ENCODE measurements at places on chromosomes 13 and 19.

DNA sequence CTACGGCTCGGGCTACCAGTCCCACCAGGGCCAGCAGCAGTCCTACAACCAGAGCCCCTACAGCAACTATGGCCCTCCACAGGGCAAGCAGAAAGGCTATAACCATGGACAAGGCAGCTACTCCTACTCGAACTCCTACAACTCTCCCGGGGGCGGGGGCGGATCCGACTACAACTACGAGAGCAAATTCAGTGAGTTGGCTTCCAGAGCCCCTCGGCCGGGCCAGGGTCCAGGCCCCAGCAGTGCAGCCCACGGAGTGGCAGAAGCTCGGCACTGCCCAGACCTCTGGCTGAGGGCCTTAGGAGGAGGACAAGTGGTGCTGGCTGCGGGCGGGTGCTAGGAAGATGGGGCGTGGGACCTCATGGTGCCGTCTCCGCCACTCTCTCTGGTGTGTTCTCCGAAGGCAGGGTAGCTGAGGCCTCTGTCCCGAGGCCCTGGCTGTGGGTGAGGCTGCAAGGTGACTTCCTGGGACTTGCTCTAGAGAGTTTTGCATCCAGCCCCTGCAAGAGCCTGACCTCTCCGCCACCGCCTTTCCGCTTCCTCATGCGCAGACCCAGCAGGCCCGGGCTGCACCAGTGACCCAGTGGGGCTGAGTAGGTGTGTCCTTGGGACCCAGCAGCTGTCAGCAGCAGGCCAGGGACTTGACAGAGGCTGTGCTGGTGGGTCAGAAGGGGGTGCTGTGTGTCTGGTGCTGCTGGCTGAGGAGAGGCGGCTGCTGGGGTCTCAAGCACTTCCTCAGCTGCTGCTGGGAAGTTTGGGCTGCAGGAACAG is 13.5 kb upstream of the QTRT1 start:
- DNase-seq: no peak

GRCh38 chr19:56130006-56130405 is 8.9 kb upstream of the ZNF787 start:
- DNase-seq: no peak

DNA sequence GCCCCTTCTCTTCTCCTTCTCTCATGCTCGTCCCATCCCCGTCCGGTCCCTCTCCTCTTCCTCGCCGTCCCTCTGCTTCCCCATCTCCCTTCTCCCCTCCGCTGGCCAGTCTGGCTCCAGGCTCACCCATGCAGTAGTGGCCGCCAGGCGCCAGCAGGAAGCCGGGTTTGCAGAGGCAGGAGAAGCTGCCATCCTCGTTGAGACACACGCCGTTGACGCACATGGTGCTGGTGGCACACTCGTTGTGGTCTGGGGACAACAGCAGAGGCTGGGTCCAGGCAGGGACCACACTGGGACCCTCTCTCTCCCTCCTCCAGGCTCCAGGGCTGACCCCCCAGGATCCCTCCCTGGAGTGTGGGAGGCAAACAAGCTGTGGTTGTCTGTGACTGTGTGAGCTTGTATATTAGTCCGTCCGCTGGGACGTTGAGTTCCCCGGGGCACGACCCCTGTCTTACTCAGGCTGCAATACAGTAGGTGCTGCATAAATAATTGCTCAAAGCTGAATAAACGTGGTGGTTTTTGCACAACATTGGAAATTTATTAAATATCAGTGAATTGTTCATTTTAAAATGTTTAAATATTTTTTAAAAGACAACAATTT is 16.4 kb downstream of the FBN3 start:
- no peak for DNase-seq

- DNase-seq: no peak
Measured at GRCh38 chr13:77434289-77434688, 101.2 kb upstream of the SCEL start.

- no peak for DNase-seq
Measured at GRCh38 chr13:100735494-100735893, 60.9 kb upstream of the TMTC4 start.

DNA sequence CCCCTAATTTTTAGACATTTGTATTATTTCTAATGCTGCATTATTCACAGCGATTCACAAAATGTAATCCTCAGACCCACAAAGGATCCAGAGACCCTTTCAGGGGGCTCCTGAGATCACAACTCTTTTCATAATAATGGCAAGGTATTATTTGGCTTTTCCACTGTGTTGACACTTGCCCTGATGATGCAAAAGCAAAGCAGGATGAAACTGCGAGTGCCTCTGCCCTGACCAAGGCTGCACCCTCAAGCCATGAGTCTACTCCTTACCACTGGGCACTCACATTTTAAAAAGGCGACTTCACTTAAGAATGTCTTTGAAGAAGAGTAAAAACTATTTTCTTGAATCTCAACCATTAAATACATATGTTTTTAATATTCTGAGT is 11.4 kb downstream of the ELF1 start:
- no peak for DNase-seq

DNA sequence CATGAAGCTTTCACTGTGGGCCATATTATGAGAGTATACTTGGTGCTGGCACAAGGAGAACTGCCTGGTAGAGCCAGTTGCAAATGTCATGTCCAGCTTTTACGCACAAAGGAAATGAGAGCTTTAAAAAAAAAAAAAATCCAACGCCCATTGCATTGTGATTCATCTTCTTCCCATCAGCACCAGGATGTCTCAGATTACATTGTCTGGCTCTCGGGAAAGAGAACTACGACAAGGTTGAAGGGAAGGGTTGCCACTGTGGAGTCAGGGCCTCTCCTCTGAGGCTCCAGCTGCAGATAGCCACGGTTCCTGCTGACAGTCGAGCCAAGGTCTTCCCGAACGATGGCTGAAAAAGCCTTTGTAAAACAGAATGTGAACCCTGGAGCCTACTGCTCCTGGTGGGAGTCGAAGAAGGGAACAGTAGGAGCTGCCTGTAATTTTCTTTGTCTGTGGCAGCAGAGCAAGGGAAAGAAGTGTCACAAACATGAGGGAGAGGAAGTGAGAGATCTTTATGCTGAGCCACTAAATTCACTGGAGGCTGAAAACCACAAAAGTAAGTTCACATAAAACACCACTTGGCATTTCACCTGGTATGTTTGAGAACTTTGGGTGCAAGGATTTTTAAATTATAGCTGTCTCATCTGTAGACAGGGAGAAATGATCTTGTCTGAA is 704.7 kb downstream of the DIAPH3 start:
- no peak for DNase-seq

DNA sequence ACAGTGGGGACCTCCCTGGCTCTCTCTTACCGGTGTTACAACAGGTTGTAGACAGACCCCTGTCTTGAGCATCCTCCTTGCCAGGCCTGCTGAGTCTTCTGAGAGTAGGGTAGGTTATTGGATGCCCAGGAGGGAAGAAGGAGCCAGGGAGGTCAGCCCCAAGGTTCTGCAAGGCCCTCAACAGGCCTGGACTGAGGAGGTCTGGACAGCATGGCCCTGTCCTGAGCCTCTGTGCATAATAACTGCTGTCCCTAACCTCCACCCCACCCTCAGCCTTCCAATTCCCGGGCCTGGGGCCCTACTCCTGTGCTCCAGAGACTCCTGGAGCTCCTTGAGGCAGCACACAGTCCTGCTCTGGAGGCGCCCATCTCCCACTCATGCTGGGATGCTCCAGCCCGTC is 336 bp downstream of the CD22 start:
- no peak for DNase-seq

GRCh38 chr13:112342841-112343361 is 33.3 kb upstream of the SPACA7 start:
- no peak for DNase-seq
